ENCODE measurements at places on chromosomes 2 and 18. TPM values are rescaled to one million over a fixed set of nuclear protein-coding genes. Genes with fewer than 3 reads are reported as not detected.

DNA sequence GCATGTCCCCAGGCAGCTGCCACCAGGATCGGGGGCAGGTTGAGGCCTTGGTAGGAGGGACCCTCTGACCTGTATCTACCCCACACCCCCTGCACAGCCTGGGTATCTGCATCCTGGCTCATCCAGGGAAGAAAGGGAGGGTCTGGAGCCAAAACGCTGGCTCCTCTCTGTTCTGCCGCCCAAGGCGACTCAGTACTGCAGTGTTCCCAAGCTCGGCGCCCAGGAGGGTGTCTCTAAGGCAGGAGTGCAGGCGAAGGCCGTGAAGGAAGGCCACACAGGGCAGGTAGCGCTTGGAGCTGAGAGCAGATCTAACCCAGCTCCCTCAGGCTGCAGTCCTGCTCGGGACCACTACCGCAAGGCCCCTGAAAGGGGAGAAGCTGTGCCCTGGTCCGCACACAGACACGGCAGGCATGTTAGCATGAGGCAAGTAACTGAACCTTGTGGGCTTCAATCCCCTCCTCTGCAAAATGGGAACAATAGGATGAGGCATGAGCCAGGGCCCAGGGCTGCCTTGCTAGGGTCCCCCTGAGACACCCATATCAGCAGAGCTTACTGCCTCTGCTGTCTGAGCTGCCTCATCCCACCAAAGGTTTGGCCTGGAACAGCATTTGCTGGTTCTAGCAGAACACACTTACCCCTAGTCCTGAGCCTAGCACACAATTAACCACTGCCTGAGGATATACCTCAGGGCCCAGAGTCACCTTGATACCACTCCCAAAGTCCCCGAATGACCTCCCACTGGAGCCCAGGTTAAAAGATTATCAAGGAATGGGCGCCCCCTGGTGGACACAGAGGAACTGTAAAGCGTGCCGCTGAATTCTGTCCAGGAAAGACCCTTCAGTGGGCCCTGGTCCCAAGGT, 6.5 kb downstream of the PTMA start:
- peak; percentile 89 for DNase-seq

Gene MYO3B
- total RNA-seq = 0.35 TPM

DNA sequence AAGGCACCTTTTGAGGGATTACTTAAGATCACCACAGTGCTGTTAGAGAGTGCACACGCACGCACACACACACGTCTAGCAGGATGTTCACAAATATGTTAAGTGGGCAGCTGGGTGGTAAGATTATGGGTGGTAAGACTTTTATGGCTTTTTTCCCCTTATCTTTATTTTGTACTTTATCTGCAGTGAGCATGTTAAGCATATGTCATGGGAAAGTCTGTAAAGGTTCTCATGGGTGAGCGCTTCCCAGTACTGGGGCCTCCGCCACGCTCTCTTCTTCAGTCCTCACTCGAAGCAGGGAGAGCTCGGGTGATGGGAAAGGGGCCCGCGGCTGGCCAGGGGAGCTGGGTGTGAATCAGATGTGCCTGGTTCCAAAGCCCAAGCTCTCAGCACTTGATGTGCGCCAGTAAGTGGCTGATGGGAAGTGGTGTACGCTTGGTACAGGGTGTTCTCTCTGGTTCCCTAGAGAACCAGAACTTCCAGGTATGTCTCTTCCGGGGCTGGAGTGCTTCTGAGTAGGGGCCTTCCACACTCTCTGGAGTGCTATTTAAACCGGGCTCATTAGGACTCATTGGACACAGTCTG, 83.9 kb upstream of the YWHAQ start:
- DNase-seq = no peak

DNA sequence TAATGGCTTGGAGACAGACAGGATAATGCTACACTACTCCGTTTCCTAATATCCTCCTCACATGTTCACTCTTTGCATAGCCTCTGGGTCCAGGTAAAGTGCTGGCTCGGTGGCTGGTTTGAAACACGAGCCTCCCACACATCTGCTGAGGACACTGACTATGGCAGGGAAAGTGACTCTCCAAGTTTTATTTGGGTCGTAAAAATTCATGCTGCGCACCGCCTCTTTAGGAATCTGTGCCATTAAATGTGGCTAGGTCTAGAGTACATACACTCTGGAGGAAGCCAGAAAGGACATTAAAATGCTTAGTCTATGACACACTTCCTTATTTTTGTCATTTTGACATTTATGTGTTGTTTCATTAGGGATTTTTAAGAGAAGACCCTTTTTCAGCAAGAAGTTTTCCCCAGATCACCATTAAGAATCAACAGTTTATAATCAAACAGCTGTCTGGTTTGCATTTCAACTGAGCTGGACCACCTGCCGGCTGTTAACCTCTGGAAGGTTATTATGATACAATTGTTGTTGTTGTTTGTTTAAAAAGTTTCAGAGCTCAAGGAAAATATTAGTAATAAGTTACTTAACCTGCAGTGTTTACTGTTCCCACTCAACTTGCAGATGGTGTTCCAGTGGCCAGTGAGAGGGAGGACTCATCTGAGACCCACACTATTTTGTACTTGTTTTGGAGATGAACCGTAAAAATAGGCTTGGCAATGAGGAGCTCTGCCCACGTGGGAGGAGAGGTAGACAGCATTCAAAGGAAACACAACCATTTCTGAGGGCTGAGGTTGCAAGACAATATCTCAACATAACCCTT, 443.3 kb upstream of the MEIS1 start:
- DNase-seq = no peak

DNA sequence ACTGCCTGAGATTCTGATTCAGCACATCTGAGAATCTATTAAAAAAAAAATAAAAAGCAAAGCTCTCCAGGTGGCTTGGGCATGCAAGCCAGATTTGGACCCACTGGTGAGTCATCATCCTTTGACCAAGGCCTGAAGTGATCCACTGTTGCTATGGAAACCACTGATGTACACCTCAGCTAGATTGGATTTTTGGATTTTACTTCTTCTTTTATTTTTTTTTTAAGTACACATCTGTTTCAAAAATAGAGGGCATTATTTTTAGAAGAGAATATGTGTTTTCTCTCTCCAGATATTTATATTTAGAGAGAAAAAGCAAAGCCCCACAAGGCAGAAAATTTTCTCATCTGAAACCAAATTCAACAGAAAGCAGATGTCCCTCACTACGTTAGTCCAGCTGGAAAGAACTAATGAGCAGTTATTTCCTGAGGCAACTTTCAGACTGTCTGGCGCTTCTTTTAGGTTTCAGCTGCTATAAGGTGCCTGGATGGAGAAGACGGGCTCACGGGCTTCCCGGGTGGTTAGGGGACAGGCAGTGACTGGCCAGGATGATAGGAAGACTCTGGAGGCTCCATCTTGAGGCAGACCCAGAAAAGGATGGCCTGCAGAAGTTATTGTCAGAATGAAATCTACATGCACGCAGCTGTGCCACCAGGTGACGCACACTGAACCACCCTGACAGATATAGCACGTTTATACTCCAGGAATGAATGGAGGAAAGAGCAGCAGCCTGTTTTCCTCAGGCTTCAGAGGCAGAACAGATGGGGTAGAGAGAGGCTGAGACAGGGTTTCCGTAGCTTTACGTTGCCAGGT, 50.5 kb downstream of the MRPL35 start:
- DNase-seq = no peak

- DNase-seq = no peak
These were observed 108.2 kb downstream of the CD226 start for GRCh38 chr18:69839497-69839896.

Gene ANKRD30BL
- total RNA-seq = not detected

Gene TDRD15
- total RNA-seq = not detected

DNA sequence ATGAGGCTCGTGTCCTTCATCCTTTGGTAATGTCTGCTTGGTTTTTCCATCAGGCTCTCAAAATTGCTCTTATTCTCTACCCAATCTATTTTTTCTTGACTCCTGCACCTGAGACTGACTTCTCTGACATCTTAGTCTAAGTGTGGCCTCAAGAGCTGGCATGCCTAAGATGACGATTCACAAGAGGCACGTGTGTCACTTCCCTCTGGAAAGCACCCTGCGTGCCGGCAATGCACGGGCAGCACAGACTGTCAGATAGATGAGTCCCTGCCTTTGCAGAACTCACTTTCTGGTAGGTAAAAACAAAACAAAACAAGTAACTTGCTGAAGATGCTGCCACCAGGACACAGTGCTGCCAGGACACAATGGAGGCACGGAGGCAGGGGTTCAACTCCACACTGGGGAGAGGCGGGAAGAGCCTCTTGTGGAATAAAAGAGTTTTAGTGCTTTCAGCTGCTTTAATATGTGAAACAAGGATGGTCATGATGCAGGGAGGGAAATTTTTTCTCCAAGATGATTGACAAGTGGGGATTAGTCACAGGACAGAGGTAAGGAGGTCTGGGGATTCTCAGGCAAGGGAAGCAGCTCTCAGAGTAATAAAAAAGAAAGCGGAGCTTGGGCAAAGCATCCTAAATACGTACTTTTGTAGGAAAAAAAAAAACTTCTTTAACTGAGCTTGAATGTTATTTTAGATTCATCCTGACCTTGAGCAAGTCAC, 27.3 kb downstream of the CYB5A start:
- DNase-seq = no peak

Gene CTNNA2
- total RNA-seq = 2.6 TPM
